ENCODE measurements at places on chromosomes 12 and 14.
A peak's percentile ranks its signal among the peaks of the same experiment; 100 is the strongest.

GRCh38 chr14:101454229-101454628 lies 107.1 kb upstream of the DIO3 start:
- no peak for DNase-seq

GRCh38 chr14:70283156-70283555 lies 76.3 kb downstream of the COX16 start:
- no peak for DNase-seq

GRCh38 chr12:102958073-102958829 lies 777 bp downstream of the ASCL1 start:
- DNase-seq = peak; percentile 30

DNA sequence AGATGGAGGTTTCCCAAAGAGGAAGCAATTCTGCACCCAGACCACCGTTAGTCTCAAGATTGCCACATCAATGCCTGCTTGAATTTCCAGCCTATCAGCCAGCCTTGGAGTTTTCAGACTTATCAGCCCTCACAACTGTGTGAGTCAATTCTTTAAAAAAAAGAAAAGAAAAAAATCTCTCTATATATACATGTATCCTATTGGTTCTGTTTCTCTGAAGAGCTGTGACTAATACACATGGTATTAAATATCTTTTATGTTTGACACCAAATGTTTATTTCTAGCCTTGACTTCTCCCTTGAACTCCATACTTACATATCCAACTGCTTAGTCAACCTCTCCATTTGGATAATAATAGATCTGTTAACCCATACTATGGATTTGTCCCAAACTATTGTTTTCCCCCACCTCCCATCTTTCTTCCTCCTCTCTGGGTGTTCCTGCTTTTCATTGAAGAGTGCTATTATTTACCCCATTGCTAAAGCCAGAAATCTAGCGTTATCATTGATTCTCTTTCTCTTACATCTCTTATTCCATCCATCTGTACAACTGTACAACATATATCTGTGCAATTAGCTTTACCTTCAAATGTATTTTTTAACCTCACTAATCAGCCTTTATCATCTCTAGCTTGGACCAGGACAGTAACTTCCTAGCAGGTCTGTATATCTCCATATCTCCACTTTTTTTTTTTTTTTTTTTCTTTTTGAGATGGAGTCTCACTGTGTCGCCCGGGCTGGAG lies 22.7 kb upstream of the EID3 start:
- DNase-seq = peak; percentile 92

- peak; percentile 85 for DNase-seq
These were observed 83.2 kb downstream of the MYRFL start for GRCh38 chr12:69908203-69908602.

- no peak for DNase-seq
These were observed 22.4 kb downstream of the NID2 start for GRCh38 chr14:52046376-52046917.

DNA sequence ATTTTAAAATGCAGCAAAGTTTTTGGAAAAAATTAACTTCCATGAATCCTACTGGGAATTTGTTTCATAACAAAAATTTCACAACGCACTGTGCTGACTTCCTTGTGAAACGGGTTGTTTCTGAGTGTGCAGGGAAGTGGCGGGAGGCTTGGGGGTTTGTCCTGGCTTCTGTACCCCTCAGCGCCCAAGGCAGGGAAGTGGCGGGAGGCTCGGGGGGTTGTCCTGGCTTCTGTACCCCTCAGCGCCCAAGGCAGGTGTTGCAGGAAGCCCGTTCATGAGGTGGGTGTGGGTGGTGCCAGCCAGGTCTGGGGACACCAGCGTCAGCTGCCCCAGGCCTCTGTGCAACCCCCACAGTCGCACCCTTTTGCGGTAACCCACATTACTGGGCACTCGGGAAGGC lies 25.1 kb downstream of the ADGRD1 start:
- no peak for DNase-seq

GRCh38 chr12:41228066-41228820 lies 40.1 kb downstream of the PDZRN4 start:
- no peak for DNase-seq

GRCh38 chr12:1287446-1287975 lies 296.5 kb downstream of the ERC1 start:
- no peak for DNase-seq

GRCh38 chr12:54374562-54375258 lies 9.8 kb downstream of the ZNF385A start:
- no peak for DNase-seq

DNA sequence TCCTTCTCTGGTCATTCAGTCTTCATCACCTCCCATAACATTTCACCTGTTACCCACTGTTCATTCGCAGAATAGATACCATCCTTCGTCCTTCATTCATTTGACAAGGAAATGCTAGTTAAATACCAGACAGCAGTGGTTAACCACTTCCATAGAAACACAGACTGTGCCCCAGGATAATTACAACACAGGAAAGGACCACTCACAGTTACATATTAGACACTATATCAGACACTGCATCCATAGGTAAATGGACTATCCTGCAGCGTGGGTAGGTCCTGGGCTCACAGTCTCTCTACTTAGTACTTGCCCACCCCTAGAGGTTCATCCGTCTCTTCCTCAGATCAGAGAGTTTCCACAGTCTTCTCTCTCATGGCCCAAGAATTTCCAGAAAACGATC lies 1044.6 kb downstream of the VRK1 start:
- DNase-seq = no peak

DNA sequence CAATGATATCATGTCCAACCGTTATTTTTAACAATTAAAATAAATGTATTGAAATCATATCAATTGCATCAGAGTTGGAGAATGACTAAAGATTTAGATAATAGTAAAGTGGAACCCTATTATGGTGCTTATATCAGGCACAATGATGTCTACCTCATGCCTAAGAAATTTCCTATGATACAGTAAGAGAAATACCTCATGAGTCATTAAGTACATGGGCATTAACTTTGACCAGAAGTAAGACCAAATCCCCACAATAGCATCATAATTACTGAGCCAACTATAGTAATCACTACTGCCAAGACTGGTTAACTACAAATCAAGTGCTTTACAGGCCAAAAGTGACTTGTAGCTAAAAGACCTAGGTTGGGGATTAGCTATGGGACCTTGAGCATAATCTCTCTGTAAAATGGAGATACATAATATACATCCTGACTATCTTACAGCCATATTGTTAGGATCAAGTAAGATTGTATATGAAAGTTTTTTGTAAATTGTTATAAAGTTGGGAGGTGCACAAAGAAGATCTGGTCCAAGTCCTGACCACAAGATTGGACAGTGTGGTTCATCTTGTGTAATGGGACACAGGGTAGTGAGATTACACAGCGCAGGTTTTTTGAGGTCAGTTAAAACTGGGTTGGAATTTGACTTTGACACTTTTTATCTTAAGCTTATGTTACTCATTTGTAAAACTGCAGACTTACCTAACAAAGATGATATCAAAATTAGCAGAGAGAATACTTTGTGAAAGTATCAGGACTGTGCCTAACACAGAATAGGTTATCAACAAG lies 60.5 kb downstream of the ERGIC2 start:
- DNase-seq = peak; percentile 81

- DNase-seq = peak; percentile 74
These were observed 44.7 kb upstream of the AMIGO2 start for GRCh38 chr12:47124451-47124850.

DNA sequence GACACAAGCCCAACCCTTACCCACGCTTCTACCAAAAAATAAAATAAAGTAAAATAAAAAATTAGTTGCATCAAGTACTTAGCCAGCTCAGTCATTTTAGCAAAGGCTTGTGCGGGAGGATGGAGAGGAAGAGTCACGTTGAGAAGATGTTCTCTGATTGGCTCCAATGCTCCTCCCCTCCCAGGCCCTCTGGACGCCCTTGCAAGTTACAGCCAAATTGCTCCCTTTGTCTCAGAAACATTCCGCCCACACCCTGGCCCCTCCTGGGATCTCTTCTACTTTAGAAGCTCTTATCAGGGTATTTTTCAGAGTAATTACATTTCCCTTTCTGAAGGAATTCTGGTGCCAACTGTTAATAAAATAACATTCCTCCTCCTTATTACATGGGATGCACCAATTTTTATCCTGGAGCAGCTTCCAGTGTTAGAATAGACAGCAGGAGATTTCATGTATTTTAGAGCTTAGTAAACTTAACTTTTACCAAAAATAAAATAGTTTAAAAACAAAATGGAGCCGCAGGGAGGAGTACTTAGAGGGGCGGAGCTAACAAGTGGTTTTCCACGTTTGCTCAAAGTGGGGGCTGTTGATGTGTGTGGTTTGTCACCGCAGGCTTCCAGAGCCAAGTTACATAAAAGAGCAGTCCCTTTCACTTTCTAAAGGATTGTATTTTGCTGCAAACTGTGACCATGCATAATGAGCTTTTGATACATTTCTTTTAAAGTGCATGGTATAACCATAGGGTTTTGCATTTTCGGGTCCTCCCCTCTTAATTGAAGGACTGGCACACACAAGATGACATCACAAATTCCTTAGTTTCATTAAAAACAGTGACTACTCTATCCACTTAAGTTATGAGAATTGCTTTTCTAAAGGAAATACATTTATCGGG lies 71.7 kb upstream of the RAP1B start:
- peak; percentile 72 for DNase-seq

Data from fibroblast of pulmonary artery (primary cell).